ENCODE measurements at places on chromosomes 7 and 10.

GRCh38 chr10:71596127-71596526, 123.5 kb downstream of the C10orf105 start:
- DNase-seq, result no peak

DNA sequence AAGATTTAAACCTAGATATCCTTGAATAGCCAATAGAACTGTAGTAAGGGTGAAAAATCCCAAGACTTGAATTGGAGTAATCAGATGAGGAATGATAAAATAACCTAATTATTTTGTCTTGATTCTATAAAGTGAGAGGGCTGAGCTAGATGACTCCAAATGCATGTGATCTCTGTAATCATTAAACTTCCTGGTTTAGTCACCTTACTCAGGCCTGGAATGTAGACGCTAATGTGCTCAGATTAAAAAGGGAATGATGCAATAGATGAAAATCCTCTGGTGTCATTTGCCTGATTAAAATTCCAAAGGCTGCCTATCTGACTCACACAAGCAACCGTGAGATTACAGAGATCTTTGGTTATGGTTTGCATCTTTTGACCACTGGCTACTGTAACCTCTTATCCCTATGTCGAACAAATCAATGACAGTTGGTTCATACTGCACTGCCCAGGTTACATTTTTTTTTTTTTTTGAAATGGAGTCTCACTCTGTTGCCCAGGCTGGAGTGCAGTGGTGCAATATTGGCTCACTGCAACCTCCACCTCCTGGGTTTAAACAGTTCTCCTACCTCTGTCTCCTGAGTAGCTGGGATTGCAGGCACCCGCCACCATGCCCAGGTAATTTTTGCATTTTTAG, 2.9 kb upstream of the HKDC1 start:
- DNase-seq, result no peak

DNA sequence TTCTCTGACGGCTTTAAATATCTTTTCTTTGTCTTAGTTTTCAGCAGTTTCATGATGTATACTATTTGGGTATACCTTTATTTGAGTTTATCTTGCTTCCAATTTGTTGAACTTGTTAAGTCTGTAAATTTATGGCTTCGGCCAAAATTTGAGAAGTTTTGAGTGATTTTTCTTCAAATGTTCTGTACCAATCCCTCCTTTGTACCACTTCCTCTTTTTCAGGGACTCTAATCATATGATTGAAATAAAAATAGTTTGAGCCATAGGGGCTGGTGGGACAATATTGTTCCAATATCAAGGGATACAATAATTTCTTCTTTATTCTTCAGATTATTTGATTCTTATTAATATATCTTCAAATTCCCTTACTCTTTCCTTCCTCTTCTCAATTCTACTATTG, 43.1 kb upstream of the CTTNBP2 start:
- no peak for DNase-seq

- peak; percentile 59 for DNase-seq
These were observed 84.2 kb upstream of the MKI67 start for GRCh38 chr10:128210215-128211063.
